NCI-H1105 treated with DMSO at 0.1 percent for 48 hours (cell line): ENCODE measurements at places on chromosomes 11 and 22.

- no peak for DNase-seq
Measured at GRCh38 chr11:133180201-133180600, 352.1 kb downstream of the OPCML start.

GRCh38 chr22:37202716-37203115, 9.6 kb downstream of the SSTR3 start:
- DNase-seq: no peak

GRCh38 chr11:94533696-94534630, 9.8 kb upstream of the FUT4 start:
- DNase-seq: no peak

DNA sequence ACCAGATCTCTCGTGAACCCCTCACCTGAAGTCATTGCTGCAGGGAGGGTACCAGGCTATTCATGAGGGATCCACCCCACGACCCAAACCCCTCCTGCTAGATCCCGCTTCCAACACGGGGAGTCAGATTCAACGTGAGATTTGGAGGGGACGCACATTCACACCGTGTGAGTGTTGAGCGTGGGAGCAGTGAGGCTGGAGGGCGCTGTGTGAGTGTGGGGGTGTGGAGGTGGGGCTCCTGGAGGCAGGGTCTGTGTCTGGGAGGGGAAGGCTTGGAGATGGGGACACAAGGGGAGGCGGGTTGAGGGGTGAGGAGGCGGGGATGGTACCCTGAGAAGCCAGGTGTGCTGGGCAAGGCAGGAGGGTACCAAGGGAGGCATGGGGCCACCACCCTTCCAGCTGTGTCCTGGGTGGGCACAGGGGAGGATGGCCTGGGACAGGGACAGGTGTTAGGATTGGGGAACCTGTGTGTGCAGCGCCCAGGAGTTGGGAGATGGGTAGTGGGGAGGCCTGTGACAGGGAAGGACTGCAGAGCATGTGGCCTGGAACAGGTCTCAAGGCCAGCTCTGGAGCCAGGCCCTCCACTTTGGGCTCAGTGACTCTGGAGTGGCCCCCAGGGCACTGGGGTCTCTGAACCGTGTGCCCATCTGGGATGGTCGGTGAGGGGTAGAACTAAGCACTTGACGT, 13.6 kb downstream of the TPCN2 start:
- DNase-seq: no peak

GRCh38 chr11:116525961-116526495, 246.8 kb downstream of the BUD13 start:
- no peak for DNase-seq

DNA sequence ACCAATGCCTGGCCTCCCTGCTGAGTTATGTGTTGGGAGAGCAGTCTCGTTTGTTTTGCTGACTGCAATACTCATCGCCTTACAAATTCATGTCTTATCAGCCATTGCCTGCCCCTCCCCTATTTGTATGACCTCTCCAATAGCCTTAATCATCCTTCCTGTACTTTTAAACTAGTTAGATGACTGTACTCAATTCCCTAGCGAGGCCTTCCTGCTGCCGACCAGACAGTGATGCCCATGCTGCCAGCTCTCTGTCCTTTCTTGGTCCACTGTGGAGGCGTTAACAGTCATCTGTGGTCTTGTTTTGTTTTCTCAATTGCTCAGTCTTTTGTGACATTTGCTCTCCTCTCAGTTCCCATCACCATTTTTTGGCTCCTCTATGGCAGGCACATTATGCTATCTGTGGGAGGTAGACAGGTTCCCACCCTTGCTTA, 20.3 kb upstream of the YPEL1 start:
- DNase-seq: no peak

DNA sequence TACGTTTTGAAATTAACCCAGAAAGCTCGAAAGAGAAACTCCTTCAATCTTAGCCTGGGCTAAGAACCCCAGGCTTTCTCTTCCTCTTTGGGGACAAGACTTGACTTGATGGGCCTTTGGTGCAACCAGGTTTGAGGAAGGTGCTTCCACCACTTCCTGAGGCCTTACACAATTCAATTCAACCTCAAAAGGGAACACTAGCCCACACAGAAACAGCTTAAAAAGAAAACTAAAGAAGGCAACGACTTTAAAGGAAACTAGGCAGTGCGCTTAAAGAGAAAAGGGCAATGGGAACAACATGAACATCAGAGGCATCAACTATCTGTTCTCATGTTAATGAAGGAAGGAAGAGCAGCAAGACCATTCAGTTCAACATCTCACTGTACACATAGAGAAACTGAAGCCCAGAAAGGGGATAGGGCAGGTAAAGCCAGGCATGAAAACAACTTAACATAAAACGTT, 24.8 kb downstream of the PAK1 start:
- DNase-seq: no peak

GRCh38 chr22:44325718-44326490, 13.2 kb upstream of the SHISAL1 start:
- DNase-seq: no peak

GRCh38 chr22:20131597-20131858, at the start of gene ZDHHC8:
TSS of gene ZDHHC8 (plus strand) at chr22:20131804. CDS start at chr22:20131948, 144 bp downstream.
- no peak for DNase-seq

- DNase-seq: no peak
Measured at GRCh38 chr22:38518620-38519019, 12.5 kb upstream of the DDX17 start.

GRCh38 chr11:67266449-67267187, at the start of gene GRK2:
TSS of gene GRK2 (plus strand) at chr11:67266473. CDS start at chr11:67266700, 227 bp downstream.
- peak; percentile 56 for DNase-seq

DNA sequence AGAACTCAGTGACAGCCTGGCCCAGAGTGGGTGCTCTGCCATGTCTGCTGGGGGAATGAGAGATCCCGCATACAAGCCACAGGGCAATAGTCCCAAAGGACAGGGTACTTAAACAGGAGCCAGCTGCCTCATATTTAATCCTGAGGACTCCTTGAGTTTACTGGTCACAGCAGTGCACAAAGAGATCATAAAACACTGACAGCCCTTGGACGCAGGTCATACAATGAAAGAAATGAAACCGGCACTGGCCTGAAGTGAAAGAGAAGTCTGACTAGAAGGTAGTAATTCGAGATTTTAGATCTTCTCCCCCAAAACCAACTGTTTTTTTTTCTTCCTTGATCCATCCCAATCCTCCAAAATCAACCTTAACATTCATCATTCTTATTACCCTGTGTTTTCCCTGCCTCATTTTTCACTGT, 299.8 kb upstream of the SYN3 start:
- DNase-seq: no peak

- DNase-seq: no peak
Measured at GRCh38 chr11:47192111-47192510, 5.9 kb upstream of the PACSIN3 start.

DNA sequence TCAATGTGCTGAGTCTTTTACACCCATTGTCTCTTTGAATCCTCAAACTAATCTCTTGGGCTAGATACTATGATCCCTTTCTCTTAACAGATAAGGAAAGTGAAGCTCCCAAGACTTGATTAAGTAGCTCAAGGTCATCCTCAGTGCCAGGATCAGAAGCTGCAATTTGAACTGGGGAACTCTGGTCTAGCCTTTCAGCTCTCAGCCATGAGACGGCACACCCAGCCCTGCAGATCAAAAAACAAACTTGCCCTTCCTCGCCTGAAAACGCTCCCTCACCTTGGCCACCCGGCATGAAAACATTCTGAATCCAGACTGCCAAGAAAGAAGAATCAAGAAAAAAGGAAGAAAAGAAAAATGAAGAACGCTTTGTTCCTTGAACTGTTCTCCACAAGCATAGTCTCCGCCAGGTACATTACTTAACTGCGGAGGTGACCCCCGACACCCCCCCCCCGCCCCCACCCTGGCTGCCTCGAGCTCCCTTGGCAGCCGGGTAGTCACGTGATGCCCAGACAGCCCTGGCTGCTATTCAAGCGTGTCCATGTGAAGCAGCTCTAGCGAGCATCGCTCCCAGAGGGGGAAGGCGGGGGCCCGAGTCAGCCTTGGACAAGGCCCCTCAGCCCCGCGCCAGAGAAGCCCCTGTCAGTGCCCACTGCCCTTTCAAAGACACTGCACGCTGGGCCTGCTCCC, 451.2 kb downstream of the MIAT start:
- DNase-seq: peak; percentile 15

- peak; percentile 95 for DNase-seq
Measured at GRCh38 chr11:93221539-93221938, 23.7 kb upstream of the SLC36A4 start.

GRCh38 chr22:37020192-37020479, 594 bp downstream of the MPST start:
- peak; percentile 20 for DNase-seq

DNA sequence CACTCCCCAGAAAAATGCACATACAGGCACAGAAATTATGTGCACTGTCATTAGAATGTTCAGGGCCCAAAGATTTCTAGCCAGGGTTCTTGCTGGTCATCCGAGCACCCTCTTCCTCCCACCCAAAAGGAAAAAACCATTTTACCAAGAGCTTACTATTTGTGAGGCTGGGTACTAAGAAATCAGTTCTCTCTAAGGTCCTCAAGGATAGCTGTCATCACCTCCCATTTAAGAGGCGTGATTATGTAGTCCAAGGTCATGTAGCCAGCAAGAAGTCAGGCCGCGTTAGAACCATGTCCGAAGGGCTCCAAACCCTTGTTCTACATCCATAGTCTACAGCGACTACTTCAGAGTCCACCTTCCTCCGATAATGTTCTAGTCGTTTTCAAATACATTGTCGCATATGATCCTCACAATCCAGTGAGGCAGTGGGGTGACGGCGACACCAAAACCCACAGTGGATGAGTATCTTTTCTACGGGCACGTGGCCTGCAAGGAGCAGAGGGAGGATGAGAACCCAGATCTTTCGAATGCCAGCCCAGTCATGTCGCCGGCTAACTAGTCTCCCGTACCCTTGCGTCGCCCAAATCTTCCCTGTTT, 634 bp downstream of the TIMM8B start:
- DNase-seq: no peak

- DNase-seq: peak; percentile 92
Measured at GRCh38 chr22:23838681-23839468, at the start of gene DERL3. TSS of gene DERL3 (minus strand) at chr22:23839006. CDS start at chr22:23838987, 19 bp downstream.

DNA sequence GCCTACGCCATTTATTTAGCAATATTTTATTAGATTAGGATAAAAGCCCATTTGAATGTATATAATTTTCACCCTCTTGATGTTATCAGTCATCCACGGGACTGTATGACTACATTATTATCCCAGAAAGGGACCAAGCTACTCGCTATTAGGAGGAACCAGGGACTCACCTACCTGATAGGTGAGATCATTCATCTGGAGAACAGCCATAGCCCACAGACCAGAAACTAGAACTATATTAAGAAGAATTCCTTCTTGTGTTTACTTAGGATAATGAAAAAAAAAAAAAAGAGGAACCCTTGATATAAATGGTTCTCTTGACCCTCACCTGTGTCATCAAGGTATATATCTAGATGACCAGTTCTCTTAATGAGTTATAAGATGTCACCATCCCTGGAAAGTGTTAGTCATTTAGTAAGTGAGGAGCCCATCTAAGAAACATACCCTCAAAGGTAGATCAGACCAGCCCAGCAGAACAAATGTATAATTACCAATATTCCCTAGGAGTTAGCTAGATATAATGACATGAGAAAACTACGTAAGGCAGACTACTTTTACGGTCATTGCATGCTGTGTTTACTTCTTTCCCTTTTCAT, 8.0 kb downstream of the SIK3 start:
- no peak for DNase-seq

GRCh38 chr11:1778141-1778911, 14.6 kb upstream of the CTSD start:
- DNase-seq: no peak

- DNase-seq: no peak
Measured at GRCh38 chr22:30607939-30608338, 965 bp downstream of the TCN2 start.

DNA sequence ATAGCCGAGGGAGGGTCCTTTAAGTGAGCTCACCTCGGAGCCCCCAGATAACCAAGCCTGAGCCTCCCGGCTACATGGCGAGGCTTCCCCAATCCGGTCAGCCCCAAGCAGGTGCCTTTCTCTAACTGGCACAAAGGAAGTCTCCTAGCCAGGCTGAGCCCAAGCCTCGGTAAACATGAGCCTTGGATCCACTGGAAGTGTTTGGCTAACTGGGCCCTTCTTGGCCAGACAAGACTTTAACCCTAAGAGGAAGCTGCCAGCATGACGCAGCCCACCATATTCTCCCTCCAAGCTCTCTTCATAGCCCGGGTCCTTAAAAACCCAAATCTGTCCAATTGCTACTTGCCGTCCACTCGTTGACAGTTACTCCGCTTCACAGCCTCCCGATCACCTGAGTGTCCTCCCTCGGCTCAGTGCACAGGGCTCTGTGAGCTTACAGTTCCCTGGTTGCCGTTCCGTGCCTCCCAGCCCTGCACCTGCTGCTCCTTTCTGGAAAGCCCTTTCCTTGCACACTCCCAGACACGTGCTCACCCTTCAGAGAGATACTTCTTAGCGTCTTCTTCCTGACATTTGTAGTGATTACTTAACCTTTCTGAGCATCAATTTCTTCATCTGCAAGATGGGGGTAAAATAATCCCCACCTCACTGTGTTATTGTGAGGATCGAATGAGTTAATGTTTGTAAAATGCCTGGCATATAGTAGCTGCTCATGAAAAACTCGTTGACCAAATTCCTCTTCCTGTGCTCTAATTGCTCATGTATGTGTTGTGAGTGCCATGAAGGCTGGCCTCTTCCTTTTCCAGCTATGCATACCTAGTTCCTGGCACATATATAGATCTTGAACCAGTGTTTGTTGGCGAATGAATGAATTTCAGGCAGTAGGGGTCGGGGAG, 25.6 kb downstream of the TXN2 start:
- no peak for DNase-seq

GRCh38 chr22:24474221-24474620, 20.9 kb upstream of the UPB1 start:
- no peak for DNase-seq

GRCh38 chr22:27212617-27213177, 555.3 kb downstream of the MIAT start:
- DNase-seq: no peak

GRCh38 chr11:127843483-127844396, 743.6 kb downstream of the ETS1 start:
- peak; percentile 76 for DNase-seq

DNA sequence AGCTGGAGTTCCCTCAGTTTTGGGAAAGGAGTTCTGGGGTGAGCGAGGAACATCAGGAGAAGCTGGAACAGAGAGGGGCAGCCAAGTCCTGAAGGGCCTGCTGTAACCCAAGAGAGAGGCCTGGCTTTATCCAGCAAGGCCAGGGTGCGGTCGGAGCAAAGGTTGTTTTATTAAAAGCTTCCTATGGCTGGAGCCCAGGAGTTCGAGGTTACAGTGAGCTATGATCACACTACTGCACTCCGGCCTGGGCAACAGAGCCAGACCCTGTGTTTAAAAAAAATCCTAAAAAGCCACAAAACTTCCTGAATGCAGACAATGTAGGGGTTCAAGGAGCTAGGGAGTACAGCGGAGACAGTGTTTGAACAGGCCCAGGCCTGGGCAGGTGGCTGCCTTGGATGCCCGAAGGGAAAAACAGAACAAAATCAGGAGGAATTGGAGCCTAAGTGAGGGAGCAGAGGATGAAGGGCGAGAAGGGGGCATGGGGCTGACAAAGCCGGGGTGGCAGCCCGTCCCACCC, 22.2 kb upstream of the MALAT1 start:
- no peak for DNase-seq
